IMR-90 (cell line): ENCODE measurements at places on chromosomes 2 and 18. TPM values are rescaled to one million over a fixed set of nuclear protein-coding genes. Genes with fewer than 3 reads are reported as not detected.

GRCh38 chr18:80249217-80250093 lies 2.1 kb upstream of the PARD6G start:
- peak; percentile 20 for DNase-seq

- no peak for DNase-seq
Observed at GRCh38 chr2:225112362-225113126, 70.3 kb upstream of the DOCK10 start.

DNA sequence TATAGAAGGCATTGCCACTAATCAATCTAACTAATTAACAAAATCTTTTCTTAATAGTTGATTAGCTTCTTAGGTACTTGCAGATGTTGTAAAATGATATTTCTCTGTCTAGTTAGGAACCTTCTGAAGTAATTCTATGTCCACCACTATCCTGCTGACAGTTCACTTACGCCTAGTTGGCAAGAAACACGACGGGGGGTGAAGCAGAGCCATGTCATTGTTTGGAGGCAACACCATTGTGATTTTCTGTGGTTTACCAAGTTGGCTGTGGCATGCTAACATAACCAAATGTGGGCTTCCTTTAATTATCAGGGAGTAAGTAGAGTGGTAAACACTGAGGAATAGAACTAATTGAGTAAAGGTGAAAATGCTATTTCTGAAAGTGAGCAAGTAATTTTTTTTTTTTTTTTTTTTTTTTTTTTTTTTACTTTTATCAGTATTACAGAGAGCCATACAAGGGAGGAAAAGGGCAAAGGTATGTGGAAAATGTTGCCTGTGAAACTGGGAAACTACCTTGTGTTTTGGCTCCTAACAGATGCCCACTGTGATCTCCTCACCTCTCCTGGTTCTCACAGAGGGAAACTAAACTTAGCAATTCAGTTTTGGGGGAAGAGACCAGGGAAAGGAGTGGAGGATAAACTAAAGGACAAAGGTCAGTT lies 126.8 kb downstream of the MEIS1 start:
- DNase-seq: no peak

- no peak for DNase-seq
Observed at GRCh38 chr2:78989051-78989450, 36.5 kb upstream of the REG3G start.

- no peak for DNase-seq
Observed at GRCh38 chr2:176496761-176497160, 227.5 kb downstream of the MTX2 start.

DNA sequence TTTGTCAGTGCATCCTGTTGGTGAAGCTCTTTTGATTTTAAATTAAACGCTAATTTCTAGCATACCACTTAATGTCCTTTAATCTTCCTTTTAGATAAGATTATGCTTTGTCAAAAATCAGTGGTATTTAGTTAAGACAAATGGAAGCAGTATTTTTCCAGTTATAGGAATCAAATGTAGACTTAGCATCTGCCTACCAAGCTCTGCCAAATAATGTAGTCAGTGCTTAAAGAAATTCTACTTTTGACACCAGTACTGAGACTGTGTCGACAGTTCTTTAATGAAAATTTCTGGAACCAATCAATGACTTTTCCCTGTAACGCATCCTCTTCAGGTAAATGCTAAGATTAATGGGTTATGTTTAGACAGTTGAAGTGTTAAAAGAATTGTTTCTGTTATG lies 803.3 kb upstream of the FAM98A start:
- DNase-seq: no peak

GRCh38 chr18:2444201-2444875 lies 127.0 kb downstream of the METTL4 start:
- no peak for DNase-seq

- DNase-seq: no peak
Observed at GRCh38 chr18:38751898-38752297, 1186.3 kb upstream of the CELF4 start.

DNA sequence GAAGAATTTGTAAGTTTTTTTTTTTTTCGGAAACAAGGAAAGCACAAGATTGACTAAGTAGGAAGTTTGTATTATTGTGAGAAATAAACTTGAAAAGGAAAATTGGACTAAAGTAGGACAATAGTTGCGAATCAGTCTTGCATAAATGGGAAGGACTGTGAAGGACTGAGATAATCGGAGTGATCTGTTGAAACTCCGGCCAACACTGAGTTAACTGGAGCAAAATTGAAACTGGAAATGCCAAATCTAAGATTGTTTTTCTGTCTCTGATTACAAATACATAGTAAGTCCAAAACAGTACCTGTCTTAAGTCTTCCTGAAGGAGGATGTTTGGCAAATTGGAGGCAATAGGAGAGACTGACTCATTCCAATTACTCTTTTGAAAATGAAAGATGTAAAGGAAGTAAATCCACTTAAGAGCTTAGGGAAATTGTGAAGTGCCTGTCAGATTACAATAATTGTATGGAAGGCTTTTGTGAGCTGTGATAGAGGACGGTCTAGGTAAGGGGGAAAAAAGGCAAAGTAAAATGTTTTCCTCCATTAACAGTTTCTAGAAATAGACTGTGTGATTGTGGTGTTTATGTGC lies 204.9 kb upstream of the CYRIA start:
- DNase-seq: no peak

The STAMBP gene
- polyA plus RNA-seq: 29.7 and 29.8 TPM in 2 replicates
